ENCODE measurements at places on chromosomes 7 and 10. TPM values are rescaled to one million over a fixed set of nuclear protein-coding genes. Genes with fewer than 3 reads are reported as not detected.
A peak's percentile ranks its signal among the peaks of the same experiment; 100 is the strongest.

VIM gene
- 172 TPM for total RNA-seq

CFAP70 gene
- total RNA-seq = 5.6 TPM

MTERF1 gene
- total RNA-seq = 19.5 TPM

GATA3 gene
- 2.7 TPM for total RNA-seq

NYAP1 gene
- 4.6 TPM for total RNA-seq

- no peak for DNase-seq
- no peak overlapping the region for H3K4me3 ChIP-seq
- H3K4me1 ChIP-seq = peaks cover 48% of the 10 kb centered on the region
These were observed 12.7 kb downstream of the FAM3C start for GRCh38 chr7:121383235-121383910.

DNA sequence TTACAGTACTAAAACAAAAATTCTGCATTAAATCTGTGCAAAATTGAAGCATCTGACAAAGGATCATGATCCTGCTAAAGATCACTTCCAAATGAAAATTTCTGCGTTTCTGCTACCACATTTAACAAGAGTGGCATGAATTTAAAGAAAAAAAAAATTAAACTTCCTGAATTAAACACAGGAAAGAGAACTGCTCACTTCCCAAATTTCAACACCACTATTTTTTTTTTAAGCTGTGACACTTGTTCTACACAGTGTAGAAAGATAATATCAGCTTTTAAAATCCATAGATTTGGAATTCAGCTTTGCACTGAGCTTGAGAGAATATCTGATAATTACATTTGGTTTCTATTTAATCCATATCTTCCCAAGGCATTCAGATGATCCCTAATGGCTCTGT, 73.6 kb downstream of the EPC1 start:
- no peaks in the 10 kb centered on the region for H3K27me3 ChIP-seq
- peaks cover 27% of the 10 kb centered on the region for H3K36me3 ChIP-seq
- no peak overlapping the region for H3K4me3 ChIP-seq
- no peak overlapping the region for H3K27ac ChIP-seq
- no peaks in the 10 kb centered on the region for H3K4me1 ChIP-seq

GRCh38 chr10:9900751-9901150, 1116.9 kb upstream of the CELF2 start:
- H3K36me3 ChIP-seq = no peaks in the 10 kb centered on the region
- no peaks in the 10 kb centered on the region for H3K27me3 ChIP-seq
- H3K27ac ChIP-seq = no peak overlapping the region
- DNase-seq = no peak
- no peak overlapping the region for H3K4me3 ChIP-seq
- no peaks in the 10 kb centered on the region for H3K4me1 ChIP-seq

DNA sequence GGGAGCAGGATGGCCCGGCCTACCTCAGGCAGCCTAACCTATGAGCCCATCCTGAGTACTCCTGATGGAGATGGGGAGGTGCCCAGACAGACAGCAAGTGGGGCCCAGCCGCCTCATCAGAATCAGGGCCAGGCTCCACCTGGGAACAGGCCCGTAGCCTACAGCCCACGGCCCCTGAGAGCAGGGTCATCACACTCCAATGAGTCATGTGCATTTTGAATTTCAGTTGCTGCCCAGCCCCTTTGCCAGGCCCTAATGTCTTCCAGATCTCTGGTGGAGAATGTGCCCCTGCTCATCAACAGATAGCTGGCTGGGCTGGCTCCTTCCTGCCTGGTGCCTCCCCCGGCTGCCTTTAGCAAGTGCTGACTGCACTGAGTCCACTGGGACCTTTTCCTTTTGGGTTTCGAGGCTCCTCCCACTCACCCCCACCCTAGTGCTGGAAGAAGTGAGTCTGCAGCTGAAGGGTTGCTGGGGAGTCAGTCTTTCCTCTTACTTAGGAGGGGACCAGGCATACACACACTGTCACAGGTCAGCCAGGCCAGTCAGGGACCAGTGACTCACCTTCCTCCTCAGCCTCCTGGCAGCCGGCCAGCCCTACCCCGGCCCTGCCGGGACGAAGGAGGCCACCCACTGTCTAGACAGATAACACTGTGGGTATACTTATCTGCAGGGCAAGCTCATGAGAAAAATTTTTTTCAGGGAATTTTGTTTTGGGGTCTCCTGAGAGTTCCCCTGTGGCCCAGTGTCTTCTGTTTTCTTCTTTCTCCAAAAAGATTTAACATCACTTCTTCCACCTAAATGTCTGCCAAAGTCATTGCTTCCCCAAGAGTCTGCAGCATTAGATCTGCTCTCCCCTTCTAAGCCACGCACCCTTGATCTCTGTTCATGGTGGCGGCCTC, 9.1 kb upstream of the ASIC3 start:
- H3K4me3 ChIP-seq = no peak overlapping the region
- H3K27ac ChIP-seq = no peak overlapping the region
- no peaks in the 10 kb centered on the region for H3K27me3 ChIP-seq
- no peaks in the 10 kb centered on the region for H3K36me3 ChIP-seq
- DNase-seq = no peak
- H3K4me1 ChIP-seq = no peaks in the 10 kb centered on the region

GRCh38 chr10:3564346-3565002, 220.5 kb downstream of the KLF6 start:
- H3K27me3 ChIP-seq = no peaks in the 10 kb centered on the region
- H3K36me3 ChIP-seq = no peaks in the 10 kb centered on the region
- no peaks in the 10 kb centered on the region for H3K4me1 ChIP-seq
- no peak overlapping the region for H3K27ac ChIP-seq

GRCh38 chr7:51645702-51646298, 329.2 kb upstream of the COBL start:
- peaks cover 4% of the 10 kb centered on the region for H3K4me1 ChIP-seq
- peaks cover 61% of the 10 kb centered on the region for H3K27me3 ChIP-seq
- no peak for DNase-seq
- H3K4me3 ChIP-seq = no peak overlapping the region

- H3K27me3 ChIP-seq = peaks cover 17% of the 10 kb centered on the region
- H3K27ac ChIP-seq = no peak overlapping the region
These were observed 233.2 kb downstream of the TCERG1L start for GRCh38 chr10:131078131-131078881.

DNA sequence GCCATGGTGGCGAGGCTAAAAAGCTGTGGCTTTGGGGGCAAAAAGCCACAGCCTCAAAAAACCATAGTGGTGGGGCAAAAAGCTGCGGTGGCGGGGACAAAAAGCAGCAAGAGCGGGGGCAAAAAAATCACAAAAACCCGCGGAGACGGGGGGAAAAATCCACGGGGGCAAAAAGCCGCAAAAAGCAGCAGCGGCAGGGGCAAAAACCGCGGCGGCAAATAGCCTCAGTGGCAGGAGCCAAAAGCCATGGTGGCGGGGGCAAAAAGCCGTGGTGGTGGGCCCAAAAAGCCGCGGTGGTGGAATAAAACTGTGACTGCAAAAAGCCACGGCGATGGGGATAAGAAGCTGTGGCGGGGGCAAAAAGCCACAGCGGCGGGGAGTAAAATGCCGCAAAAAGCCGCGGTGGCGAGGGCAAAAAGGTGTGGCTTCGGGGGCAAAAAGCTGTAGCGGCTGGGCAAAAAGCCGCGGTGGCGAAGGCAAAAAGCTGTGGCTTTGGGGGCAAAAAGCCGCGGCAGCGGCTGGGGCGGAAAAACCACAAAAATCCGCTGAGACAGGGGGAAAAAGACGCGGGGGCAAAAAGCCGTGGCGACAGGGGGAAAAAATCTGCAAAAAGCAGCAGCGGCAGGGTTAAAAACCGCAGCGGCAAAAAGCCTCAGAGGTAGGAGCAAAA, 526.6 kb downstream of the ZNF33B start:
- H3K27ac ChIP-seq = no peak overlapping the region
- DNase-seq = no peak
- no peaks in the 10 kb centered on the region for H3K4me1 ChIP-seq
- no peaks in the 10 kb centered on the region for H3K27me3 ChIP-seq

DNA sequence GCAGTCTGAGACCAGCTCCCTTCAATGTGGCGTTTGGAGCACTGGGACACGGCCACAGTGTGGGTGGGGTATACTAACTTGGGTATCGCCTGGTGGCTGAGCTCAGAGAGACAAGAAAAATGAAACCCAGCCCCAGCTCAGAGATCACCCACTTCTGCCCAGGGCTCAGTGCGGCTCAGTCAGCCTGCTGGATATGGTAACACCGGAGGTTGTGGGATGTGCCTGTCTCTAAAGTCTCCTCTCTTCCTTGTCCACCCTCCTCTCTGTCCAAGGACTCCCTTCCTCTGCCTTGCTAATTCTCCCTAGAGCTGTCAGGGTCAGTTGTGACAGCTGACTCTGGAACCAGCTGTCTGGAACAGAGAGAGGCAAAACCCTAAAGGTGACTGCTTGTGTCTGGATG, 149.1 kb downstream of the PTPN20 start:
- no peaks in the 10 kb centered on the region for H3K4me1 ChIP-seq
- peaks cover 61% of the 10 kb centered on the region for H3K27me3 ChIP-seq
- no peak overlapping the region for H3K4me3 ChIP-seq
- DNase-seq = no peak
- H3K27ac ChIP-seq = no peak overlapping the region
- H3K36me3 ChIP-seq = no peaks in the 10 kb centered on the region

DNA sequence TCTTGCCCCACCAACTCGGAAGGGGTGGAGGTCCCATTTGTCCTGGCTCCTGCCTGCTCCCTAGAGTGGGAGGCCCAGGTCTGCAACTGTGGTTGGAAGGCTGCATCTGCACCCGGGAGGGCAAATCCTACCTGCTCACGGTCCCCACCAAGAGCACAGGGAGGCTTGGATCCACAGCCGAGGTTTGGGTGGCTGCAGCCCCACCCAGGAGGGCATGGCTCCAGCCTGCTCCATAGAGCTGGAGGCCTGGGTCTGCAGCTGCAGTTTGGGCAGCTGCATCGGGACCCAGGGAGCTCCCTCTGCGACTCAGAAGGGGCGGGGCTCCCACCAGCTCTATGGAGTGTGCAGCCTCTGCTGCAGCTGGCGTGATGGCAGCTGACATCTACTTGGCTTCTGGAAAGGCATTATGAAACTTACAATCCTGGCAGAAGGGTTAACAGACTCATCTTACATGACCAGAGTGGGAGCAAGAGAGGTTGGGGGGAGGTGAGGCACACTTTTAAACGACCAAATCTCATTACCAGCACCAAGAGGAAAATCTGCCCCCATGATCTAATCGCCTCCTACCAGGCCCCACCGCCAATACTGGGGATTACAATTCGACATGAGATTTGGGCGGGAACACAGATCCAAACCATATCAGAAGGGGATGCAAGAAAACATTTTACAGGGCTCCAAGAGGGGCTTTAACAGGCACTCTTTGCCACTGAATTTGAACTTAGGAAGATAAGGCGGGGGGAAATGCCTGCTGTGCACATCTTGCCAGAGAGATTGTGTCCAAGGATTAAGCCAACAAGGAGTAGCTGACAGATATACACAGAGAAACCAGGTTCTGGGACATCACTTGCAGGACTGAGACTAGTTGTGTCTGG, 8.2 kb upstream of the BLVRA start:
- no peaks in the 10 kb centered on the region for H3K36me3 ChIP-seq
- H3K27ac ChIP-seq = no peak overlapping the region
- no peaks in the 10 kb centered on the region for H3K4me1 ChIP-seq
- H3K4me3 ChIP-seq = no peak overlapping the region

- no peak overlapping the region for H3K4me3 ChIP-seq
- no peaks in the 10 kb centered on the region for H3K36me3 ChIP-seq
- peaks cover under 1% of the 10 kb centered on the region for H3K27me3 ChIP-seq
- DNase-seq = peak; percentile 6
- H3K27ac ChIP-seq = no peak overlapping the region
- H3K4me1 ChIP-seq = no peaks in the 10 kb centered on the region
These were observed 15.3 kb downstream of the RASGEF1A start for GRCh38 chr10:43251419-43252165.

DNA sequence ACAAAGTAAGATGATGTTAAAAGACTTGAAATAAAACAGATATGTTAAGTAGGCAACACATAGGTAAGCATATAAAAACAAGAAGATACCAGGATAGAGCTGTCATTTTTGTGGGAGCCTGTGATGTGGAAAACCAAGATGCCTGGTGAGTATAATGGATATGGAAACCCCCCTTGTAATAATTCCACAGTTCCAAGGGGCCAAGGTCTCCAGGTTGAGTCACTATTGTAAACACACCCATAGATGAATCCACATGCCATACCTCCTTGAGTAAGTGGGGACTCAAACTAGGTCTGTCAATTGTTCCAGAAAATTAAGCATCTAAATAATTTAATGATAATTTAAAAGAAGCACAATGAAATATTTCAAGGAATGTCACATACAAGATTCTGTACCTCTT, 15.9 kb downstream of the CAV1 start:
- H3K27ac ChIP-seq = no peak overlapping the region
- no peak for DNase-seq
- no peaks in the 10 kb centered on the region for H3K27me3 ChIP-seq
- no peaks in the 10 kb centered on the region for H3K36me3 ChIP-seq
- no peak overlapping the region for H3K4me3 ChIP-seq

DNA sequence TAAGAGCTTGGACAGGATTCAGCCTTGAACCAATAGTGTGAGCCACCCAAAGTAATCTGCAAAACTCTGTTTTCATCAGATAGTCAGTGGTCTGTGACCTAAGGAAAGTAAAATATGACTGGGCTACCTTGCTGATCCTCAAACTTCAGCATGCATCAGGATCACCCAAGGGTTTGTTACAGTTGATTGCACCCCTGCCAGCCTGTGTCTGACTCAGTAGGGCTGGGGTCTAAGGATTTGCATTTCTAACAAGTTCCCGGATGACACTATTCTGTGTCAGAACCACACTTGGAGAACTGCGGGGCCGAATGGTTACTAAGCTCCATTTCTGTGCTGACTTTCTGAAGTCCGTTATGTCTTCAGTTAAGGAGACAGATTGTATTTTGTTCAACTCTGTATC, 40.6 kb upstream of the TSPAN13 start:
- H3K36me3 ChIP-seq = peaks cover 8% of the 10 kb centered on the region
- DNase-seq = no peak
- no peaks in the 10 kb centered on the region for H3K27me3 ChIP-seq
- H3K27ac ChIP-seq = no peak overlapping the region
- H3K4me1 ChIP-seq = no peaks in the 10 kb centered on the region

- H3K27me3 ChIP-seq = peaks cover 57% of the 10 kb centered on the region
- H3K4me3 ChIP-seq = no peak overlapping the region
- no peaks in the 10 kb centered on the region for H3K36me3 ChIP-seq
- no peak for DNase-seq
- no peak overlapping the region for H3K27ac ChIP-seq
These were observed 13.1 kb downstream of the SFXN3 start for GRCh38 chr10:101044117-101044516.

GRCh38 chr7:141533149-141533949, 17.9 kb upstream of the AGK start:
- DNase-seq = peak; percentile 33
- no peaks in the 10 kb centered on the region for H3K36me3 ChIP-seq

GRCh38 chr10:33064706-33065105, 106.7 kb upstream of the ITGB1 start:
- DNase-seq = no peak
- H3K36me3 ChIP-seq = no peaks in the 10 kb centered on the region
- no peaks in the 10 kb centered on the region for H3K27me3 ChIP-seq
- H3K27ac ChIP-seq = no peak overlapping the region
- no peak overlapping the region for H3K4me3 ChIP-seq

Measured in progenitor cell of endocrine pancreas (in vitro differentiated cells).